Activated naive CD4-positive, alpha-beta T cell (primary cell): ENCODE measurements at places on chromosomes 5 and 9.

DNA sequence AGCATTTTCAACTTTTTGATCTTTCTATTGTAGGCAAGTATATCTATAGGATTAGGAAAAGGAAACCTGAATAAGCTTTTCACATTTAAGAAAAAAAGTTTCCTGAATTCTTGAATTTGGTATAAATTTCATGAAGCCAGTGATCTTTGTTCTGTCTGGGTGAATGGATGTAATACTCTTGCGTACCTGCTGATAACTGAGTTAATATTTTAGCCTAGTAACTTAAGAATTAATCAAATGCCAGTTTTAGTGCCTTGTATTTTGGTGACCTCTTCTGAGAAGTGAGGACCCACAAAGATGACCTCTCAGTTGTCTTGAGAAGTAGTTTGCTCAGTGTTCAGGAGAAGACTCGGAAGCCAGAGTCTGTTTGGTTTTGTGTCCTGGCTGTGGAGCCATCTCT lies 77.9 kb downstream of the UHRF2 start:
- DNase-seq, result no peak

GRCh38 chr9:14271093-14271673 lies 42.8 kb downstream of the NFIB start:
- DNase-seq, result no peak

GRCh38 chr5:126526493-126526892 lies 68.5 kb downstream of the ALDH7A1 start:
- DNase-seq, result no peak

- DNase-seq, result no peak
Measured at GRCh38 chr9:133131506-133131905, 10.5 kb upstream of the RALGDS start.

- DNase-seq, result no peak
Measured at GRCh38 chr9:70263421-70263820, 4.6 kb downstream of the SMC5 start.

- no peak for DNase-seq
Measured at GRCh38 chr5:72041654-72042053, 65.6 kb upstream of the MAP1B start.

GRCh38 chr5:109805472-109805871 lies 115.7 kb downstream of the MAN2A1 start:
- DNase-seq, result no peak

GRCh38 chr5:59592101-59592500 lies 301.4 kb downstream of the PDE4D start:
- no peak for DNase-seq
